ENCODE measurements at places on chromosomes 5 and 9.

- DNase-seq: no peak
Measured at GRCh38 chr9:35028341-35028740, 38.8 kb downstream of the DNAJB5 start.

GRCh38 chr5:161539016-161539415 is 7.5 kb downstream of the GABRB2 start:
- DNase-seq: no peak

- DNase-seq: no peak
Measured at GRCh38 chr9:76198336-76198735, 195.9 kb downstream of the RFK start.

GRCh38 chr9:134055981-134056461 is 11.8 kb downstream of the BRD3 start:
- DNase-seq: no peak

- no peak for DNase-seq
Measured at GRCh38 chr5:143312822-143313221, 90.7 kb downstream of the NR3C1 start.

DNA sequence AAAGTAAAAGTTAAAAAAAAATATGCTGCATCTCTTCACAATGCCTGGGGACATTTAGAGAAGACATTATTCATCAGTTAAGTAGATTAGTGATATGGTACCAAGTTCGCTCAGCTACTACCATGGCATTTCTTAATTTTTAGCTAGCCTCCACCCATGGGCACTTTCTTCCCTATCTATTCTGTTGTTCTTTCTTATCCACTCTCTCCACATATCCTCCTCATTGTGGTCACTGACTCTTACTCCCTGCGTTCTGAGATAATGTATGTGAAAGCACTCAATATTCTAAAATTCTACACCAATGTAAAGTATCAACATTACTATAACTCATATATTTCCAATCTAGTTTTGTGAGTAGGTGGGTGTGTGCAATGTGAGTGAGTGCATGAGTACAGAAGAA is 609.7 kb upstream of the DAB2 start:
- DNase-seq: no peak

GRCh38 chr5:103424026-103424425 is 138.6 kb downstream of the NUDT12 start:
- DNase-seq: no peak

GRCh38 chr9:109206670-109207069 is 39.6 kb upstream of the FRRS1L start:
- no peak for DNase-seq

- no peak for DNase-seq
Measured at GRCh38 chr5:96439477-96440184, 6.6 kb upstream of the PCSK1 start.

DNA sequence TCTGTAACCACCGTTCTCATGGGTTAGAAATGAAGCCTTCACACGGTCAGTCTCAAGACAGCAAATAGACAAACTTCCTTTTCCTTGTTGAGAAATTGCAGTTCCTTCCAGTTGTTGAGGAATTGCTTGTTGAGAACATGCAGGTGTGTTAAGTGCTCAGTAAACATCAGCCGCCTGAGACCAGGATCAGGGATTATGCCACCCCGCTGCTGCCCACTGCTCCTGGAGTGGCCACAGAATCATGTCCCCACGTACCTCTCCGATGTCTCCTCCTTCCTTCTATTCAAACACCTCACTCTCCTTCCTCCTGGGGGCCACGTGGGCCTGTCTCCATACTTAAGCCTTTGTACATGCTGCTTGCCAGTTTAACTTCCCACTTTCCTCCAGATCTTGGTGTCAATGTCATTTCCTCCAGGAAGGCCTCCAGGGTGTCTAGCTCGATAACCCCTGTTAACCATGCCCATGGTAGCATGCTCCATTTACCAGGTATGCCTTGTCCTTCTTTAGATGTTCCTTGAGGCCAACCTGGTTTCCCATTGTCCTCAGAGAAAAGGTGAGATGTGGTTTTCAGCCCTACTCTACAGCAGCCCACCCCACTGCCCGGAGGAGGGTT is 33.8 kb upstream of the RPL26L1 start:
- no peak for DNase-seq

GRCh38 chr5:19577882-19578281 is 410.1 kb downstream of the CDH18 start:
- no peak for DNase-seq

DNA sequence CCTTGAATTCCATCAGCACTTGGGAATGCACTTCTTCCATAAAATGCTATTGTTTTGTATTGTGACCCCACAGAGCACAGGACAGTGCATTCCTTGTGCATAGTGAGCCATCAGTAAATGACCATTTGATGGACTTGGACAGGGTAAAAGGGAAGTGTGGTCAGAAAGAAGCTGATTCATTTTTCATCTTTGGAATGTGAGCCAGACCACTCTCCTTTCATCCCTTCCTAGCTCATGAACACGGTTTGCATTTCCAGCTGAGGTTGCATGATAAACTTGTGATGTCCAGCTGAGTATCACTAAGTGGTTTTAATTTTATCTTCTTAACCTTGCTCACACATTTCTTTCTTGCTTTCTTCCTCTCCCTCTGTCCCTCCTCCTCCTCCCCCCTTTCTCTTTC is 101.3 kb downstream of the NUDT12 start:
- no peak for DNase-seq

DNA sequence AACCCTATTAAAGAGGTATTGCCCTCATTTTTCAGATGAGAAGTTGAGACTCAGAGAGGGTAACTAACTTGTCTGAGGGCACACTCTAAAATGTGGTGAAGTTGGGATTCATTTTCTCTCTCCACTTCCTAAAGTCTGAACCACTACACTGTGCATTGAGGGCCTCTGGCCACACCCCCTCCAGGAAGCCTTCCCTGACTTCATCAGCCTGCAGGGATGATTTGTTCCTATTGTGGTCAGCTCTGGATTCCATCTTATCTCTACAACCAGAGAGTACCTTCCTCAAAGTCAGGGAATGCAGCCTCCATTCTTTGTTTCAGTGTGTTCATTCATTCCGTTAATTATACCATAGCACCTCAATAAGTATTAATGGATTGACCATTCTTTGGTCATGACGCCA is 356.0 kb upstream of the PANK3 start:
- no peak for DNase-seq

DNA sequence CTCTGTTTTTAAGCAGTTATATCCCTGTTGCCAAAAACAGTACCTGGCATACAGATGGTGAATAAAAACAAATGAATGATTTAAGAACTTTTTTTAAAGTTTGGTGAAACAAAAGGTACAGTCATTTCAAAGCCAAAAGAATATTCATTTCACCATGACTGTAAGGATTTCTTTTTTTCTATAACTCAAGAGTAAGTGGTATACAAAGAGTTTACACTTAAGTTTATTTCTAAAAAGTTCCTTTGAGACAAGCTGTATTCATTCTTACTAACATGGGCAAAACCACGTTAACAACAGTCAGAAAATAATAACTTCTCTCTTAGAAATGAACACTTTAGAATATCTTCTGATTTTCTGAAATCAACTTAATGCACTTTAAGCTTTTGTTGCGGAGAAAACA is 5.3 kb downstream of the TMEM161B start:
- no peak for DNase-seq

DNA sequence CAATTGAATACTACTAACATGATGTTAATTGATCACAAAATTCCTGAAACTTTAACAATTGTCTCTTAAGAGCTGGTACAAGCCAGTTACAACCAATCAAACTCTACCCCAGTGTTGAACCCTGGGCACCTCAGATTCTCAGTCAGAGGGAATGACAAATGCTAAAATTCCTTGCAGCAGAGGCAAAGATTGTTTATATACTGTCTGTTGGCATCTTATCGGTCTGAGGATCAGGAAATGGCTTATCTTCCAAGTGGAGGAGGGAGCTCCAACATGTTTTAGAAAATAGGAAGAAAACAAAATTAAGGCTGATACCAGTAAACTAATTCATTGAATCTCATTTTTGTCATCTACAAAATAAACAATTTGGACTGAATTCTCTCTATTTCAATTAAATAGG is 527.8 kb upstream of the ZNF608 start:
- DNase-seq: no peak

GRCh38 chr5:64015824-64016223 is 53.6 kb upstream of the HTR1A start:
- DNase-seq: no peak

- no peak for DNase-seq
Measured at GRCh38 chr9:126002476-126003350, 255.5 kb downstream of the PBX3 start.

GRCh38 chr5:142459209-142459608 is 134.4 kb upstream of the SPRY4 start:
- DNase-seq: no peak

DNA sequence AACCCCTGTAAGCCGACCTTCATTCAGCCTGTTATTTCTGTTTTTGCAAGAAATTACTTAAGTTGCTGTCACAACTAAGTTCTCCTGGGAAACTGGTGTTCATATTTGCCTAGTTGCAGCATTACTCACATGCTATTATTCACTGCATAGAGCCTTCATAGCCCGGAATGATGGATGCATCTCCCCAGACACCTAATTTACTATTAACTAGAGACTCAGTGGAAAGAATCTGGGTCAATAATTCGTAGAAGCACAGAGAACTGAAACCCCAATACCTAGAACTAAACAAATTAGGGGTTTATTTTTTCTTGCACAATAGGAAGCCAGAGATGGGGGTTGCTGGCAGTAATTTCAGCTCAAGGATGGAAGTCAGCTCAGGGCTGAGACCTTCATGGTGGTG is 45.7 kb upstream of the FAM170A start:
- DNase-seq: no peak

GRCh38 chr9:12813960-12814876 is 39.4 kb downstream of the LURAP1L start:
- no peak for DNase-seq

DNA sequence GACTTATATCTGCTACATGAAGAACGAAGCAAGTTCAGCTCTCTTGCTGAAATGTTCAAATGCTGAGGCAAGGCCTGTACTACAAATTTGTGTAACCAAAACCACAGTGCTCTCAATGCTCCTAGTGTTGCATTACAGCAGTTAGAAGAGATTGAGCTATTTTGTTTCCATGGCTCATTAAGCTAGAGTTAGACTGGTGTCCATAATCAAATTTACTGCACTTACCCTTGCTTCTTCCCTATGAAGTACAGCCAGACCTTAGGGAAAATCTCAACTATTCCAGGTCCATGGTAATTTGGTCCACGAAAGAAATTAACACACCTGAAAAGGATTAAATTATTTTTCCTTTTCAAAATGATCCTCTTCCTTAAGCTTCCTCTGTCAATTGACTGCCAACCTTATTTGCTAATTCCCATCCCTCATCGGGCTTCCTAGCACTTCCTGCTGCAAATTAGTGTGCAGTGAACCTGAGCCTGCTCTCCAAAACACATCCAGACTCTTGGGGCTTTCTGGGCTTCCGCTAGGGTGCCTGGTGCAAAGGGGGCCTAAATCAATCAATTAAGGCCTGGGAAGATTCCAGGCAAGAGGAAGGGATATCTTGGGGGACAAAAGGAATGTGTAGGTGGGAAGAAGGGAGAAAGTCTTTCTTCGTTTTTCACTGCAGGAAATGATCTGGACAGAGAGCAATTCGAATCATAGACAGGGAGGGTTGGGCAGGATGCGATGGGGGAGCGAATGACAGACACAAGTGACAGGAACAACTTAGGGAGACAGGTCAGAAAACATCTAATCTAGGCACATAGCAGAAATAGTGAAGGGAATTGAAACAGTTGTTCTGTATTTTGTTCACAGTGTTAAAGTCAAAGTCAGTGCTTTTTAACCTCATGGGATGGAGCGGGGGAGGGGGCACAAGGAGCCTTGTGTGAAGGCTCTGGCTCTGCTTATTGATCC is 542.4 kb downstream of the RAB3C start:
- DNase-seq: no peak

DNA sequence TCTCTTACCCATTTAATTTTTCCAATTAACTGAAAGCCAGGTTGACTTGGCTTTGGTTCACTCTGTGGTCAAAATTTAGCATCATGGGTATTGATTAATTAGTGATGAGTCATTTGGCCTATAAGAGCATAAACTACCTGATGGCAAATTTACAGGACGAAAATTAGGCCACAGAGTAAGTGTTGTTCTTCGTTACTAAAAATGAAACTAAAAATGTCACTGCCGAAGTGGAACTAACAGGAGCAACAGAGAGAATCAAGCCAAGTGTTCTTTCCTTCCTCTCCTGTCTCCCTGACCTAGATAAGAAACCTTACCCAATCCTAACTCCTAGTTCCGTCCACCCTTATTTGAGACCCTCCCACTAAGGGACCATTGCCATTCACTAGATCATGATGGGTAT is 176.9 kb downstream of the RAB3C start:
- DNase-seq: no peak

- DNase-seq: no peak
Measured at GRCh38 chr5:138180183-138180782, 1.4 kb downstream of the KIF20A start.

GRCh38 chr5:180330810-180331646 is 22.1 kb downstream of the GFPT2 start:
- no peak for DNase-seq

- no peak for DNase-seq
Measured at GRCh38 chr5:111645303-111645838, 111.6 kb downstream of the NREP start.

DNA sequence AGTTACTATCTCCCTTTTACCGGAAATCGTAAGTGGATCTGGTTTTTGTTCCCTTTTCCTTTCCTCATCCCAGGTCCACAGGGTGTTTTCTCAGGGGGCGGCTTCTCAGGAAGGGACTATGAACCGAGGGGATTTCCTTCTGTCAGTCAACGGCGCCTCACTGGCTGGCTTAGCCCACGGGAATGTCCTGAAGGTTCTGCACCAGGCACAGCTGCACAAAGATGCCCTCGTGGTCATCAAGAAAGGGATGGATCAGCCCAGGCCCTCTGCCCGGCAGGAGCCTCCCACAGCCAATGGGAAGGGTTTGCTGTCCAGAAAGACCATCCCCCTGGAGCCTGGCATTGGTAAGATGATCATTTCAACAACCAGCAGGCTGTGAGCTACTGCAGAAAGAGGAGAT is 75.8 kb downstream of the GOLPH3 start:
- DNase-seq: no peak

- DNase-seq: no peak
Measured at GRCh38 chr9:17425384-17425783, 153.5 kb upstream of the SH3GL2 start.

GRCh38 chr5:22709743-22710142 is 143.4 kb downstream of the CDH12 start:
- no peak for DNase-seq

- no peak for DNase-seq
Measured at GRCh38 chr9:1550636-1551035, 464.5 kb upstream of the SMARCA2 start.

GRCh38 chr9:29297592-29297991 is 1724.3 kb upstream of the C9orf72 start:
- no peak for DNase-seq

- peak; percentile 3 for DNase-seq
Measured at GRCh38 chr5:154647114-154647760, 107.9 kb upstream of the LARP1 start.

GRCh38 chr5:177195307-177195952 is 61.9 kb downstream of the NSD1 start:
- no peak for DNase-seq

Data from stimulated activated CD8-positive, alpha-beta memory T cell treated with anti-CD3 and anti-CD28 coated beads, Interleukin-12 subunit alpha, Interleukin-12 subunit beta, amount 100 ng/mL, for 4 hours (primary cell).